Right cardiac atrium (tissue), 5 donors: ENCODE measurements at places on chromosomes 5 and 9.

DNA sequence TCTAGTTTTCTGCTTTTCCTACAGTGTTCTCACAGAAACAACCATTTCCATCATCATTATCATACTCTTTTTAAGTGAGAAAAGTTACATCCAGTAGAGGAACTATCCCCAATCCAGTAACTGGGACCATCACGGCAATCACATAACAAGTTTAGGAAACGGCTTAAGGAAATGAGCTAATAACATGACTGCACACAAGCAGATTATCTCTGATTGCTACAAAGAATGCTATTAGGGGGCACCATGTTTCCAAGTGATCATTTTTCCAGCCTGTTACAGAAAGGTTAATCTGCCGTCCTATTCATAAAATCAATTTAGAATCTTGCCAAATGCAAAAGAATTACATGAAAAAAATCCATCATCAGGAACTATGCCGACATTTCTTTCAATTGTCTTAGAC lies 94.6 kb downstream of the EFNA5 start:
- DNase-seq, result no peak

- no peak for DNase-seq
Measured at GRCh38 chr9:112258106-112258505, 75.3 kb downstream of the PTBP3 start.

- DNase-seq, result no peak
Measured at GRCh38 chr5:127988146-127988760, 95.3 kb upstream of the SLC12A2 start.

DNA sequence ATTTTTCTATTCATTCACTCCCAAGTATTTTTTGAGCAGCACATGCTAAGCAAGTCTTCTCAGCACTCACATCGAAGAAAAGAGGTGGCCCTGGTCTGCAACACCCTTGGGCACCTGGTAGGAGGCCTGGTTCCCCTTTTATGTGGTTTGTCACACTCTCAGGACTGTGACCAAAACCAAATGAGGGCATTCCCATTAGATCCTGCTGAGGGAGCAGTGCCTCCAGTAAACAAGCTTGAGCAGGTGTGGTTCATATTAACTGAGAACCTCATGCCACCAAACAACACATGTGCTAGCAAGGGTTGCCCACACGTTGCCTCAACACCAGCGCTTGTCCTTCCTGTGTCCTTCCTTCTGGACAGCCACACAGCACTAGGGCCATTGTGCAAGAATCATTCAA lies 26.9 kb upstream of the SYK start:
- no peak for DNase-seq

DNA sequence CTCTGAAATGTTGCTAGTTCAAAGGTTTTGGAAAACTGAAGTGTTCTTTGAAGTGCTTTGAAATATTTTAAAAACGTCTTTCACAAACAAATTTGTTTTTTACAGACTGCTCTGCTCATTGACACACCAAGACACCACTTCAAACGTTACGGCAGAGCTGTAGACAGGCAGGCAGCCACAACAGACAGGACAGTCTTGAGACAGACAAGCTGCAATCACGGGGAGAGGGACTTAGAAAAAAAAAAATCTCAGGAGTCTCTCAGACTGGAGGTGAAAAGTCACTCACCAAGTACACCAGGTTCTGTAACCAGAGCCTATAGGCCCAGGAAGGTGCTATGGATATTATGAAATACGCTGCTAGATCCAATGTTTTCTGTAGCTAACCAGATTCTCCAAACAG lies 135.4 kb downstream of the ISL1 start:
- DNase-seq, result no peak

GRCh38 chr5:167049043-167049663 lies 1242.3 kb upstream of the WWC1 start:
- DNase-seq, result no peak

DNA sequence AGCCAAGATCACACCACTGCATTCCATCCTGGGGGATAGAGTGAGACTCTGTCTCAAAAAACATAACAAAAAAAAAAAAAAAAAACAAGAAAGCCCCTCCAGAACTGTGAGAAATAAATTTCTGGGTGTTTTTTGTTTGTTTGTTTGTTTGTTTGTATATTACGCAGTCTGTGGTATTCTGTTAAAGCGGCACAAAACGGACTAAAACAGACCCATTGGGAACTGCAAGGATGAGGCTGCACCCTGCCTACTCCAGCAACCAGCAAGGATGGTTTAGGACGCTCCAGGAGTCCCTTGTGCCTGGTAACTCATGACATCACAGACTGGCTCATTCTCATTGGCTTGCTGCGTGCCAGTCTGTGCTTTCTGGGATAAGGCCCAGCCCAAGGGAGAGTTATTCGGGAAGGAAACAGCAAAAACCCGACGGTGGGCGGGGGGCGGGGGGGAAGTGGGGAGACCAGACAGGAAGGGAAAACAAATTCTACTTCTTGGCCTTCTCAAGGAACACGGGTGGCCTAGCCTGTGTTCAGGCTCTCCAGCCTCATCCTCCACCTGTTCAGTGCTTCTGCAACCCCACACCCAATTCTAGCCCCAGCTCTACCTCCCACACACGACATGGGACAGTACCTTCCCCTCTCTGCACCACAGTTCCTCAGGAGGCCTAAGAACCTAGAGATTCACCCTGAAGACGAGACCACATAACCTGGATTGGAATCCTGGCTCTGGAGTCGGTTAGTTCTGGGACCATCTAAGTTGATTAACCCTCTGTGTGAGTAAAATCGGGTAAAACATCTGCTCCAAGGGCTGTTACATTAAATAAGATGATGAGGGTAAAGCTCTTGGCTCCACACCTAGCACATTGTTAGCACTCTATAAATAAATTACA lies 2.8 kb downstream of the CD74 start:
- DNase-seq, result peak; percentile 83

GRCh38 chr5:158530115-158530514 lies 569.6 kb downstream of the EBF1 start:
- DNase-seq, result no peak

DNA sequence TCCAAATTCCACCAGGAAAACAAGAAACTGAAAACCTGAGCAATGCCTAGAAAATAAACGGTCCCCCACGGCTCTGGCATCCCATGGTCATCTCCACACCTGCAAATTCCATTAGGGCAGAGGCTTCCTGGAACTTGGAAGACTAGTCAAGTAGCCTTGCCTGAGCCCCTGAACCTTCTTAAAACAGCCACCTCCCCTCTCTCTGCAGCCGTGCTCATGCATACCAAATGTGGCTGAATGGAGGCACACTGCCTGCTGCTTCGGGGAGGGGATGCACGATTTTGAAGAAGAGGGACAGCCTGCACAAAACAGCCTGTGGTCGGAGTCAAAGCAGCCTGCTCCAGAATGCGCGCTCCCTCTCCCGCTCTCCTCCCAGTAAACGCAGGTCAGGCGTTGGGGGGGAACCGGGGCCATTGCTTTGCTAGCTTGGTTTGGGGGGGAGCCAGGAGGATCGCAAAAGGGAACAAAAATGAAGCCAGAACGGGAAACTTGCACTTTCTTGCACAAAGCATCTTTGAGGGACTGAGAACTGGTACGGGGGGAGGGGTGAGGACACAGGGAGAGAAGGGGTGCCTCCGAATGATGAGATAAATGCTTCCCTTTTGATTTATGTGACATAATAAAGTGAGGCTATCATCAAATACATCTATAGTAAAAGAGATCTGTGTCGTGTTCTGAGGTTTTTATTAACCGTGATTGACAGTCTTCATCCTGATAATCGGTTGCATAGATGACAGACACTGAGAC lies at the start of gene TRPM3:
TRPM3 (minus strand) TSS at position 347 of the 747 bp plus-strand sequence; CDS start at position 80, 267 bp downstream.
- peak; percentile 35 for DNase-seq

DNA sequence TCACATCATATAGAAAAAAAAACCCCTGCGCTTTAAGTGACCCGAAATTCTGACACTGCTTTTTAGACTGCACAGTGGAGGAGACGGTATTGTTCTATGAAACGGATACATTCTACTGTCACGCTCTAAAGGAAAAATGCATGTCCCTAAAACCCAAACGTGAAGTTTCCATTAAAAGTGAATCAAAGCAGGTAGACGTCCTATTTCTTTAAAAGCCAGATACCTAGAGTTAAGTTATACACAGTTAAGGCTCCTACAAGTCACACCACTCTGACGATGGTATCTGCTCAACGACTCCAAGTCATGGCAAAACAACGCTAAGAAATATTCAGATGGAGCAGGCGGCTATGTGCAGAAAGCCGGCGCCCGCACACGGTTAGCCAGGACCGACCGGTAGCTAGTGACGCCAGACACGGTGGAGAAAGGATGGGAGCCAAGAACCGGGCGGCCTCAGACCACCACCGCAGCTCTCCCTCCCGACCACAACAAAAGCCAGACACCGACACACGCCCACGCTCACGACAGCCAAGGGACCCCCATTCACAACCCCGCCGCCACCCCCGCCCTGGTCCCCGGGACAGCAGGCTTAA lies 734 bp downstream of the SKP1 start:
- peak; percentile 73 for DNase-seq

DNA sequence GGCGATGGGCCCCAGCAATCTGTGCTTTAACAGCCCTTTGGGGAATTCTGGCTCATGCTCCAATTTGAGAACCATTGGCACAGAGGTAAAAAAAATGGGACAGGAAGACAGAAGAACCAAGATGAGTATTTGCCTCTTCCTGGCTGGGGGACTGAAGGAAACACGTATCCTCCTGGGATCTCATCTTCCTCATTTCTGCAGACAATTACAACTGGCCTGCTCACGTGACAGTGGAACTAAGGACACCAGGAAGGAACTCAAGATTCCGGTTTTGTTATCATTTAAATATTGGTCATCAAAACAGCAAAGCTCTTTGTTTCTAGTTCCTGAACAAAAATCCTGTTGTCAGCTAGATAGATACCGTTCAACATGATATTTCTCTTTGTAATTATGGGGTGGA lies 216.0 kb upstream of the DAP start:
- no peak for DNase-seq

DNA sequence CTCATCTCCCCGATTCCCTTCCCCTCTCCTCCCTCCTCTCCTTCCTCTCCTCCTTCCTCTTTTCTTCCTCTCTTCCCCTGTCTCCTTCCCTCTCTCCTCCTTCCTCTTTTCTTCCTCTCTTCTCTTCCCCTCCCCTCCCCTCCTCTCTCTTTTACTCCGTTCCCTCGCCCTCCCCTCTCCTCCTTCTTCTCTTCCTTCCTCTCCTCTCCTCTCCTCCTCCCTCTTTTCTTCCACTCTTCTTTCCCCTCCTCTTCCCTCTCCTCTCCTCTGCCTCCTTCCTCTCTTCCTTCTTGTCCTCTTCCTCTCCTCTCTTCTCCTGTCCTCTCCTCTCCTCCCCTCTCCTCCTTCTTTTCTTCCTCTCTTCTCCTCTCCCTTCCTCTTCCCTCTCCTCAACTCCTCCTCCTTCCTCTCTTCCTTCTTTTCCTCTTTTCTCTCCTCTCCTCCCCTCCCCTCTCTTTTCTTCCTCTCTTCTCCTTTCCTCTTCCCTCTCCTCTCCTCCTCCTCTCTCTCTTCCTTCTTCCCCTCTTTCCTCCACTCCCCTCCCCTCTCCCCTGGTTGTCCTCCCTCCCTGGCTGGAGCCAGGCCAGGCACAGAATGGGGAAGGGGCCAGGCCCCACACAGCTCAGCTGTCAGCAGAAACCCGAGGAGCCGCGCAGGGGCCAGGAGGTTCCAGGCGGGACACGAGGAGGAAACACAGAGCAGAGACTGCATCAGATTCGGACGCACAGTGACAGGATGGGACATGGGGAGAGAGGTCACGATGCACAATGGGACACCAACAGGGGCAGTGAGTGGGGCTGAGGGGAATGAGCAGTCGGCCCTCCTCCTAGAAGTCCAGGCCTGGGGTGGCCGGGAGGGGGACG lies 48.0 kb downstream of the CAMK2A start:
- DNase-seq, result peak; percentile 42

DNA sequence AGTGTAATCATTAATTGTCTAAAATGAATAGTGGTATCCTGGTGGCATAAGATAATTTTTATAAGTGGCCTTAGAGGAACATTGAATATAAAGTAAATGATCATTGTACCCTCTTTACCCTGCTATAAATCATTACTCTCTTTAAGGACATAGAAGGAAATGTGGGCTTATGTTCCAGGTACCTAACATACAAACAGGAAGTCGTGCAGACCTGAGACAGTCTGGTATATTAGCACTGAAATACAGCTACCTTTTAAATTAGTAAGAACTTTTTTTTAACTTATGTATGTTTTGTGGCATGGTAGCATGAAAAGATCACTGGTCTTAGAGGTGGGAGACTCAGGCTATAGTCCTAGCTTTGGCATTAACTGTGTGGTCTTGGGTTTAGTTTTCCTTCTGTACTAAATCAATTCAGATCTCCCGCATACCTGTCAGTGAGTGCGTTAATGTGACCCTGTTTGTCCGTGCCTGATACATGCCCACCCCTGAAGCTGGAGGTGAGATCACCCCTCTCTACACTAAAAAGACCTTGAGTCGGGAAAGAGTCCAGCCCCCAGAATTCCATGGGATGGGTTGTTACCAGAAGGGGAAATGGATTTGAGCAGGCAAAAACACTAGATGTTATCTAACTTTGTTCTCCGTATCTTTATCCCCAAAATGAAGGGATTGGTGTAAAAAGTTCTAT lies 59.4 kb upstream of the ERBIN start:
- no peak for DNase-seq

GRCh38 chr9:83239747-83240146 lies 176.8 kb upstream of the RASEF start:
- no peak for DNase-seq

DNA sequence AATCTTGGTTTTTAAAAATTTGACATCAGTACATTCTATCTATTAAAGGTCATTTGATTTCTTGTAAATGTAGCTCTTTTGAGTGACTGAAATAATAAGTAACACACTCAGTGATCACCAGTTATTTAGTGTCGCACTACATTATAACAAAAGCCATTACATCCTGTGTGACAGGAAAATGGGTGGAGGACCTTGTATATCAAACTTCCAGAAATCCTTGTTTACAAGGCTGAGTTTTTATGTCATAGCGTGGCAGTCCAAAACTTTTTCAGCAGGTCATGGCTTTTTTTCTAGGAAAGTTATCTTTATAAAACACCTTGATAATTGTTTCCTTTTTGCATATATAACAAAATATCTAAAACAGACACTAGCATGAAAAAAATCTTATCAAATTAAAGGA lies 14.4 kb upstream of the ITGA1 start:
- no peak for DNase-seq

GRCh38 chr5:89241186-89241585 lies 358.2 kb upstream of the MEF2C start:
- DNase-seq, result no peak

- DNase-seq, result no peak
Measured at GRCh38 chr5:107242411-107243219, 428.1 kb downstream of the EFNA5 start.

DNA sequence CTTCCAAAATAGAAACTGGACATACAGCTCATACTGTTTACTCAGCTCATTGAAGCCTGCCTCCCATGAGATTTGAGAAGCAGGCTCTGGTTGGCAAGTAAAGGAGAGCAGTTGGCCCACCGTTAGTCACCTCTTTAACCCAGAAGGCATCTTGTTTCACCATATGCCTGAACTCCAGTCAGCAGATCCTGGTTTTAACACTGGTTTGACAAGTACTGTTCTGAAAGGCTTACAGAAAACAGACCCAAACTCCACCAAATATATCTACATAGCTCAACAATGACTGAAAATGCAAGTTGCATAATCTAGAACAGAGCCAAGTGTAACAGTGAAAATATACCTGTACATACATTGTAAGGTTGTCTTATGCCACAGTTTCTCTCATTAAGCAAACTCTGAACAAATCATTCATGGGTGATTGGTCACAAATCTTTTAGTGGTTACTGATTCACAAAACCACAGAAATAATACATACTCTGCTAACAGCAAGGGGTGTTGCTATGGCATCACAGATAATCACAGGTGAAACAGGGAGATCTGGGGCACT lies 198.8 kb downstream of the BNC2 start:
- no peak for DNase-seq

- DNase-seq, result no peak
Measured at GRCh38 chr5:157308836-157309465, 43.0 kb downstream of the CYFIP2 start.

GRCh38 chr5:174235221-174236011 lies 189.9 kb downstream of the NSG2 start:
- no peak for DNase-seq
